ENCODE measurements at places on chromosomes 12 and 14.

GRCh38 chr12:8948701-8949341, 624 bp downstream of the M6PR start:
- no peak for DNase-seq

DNA sequence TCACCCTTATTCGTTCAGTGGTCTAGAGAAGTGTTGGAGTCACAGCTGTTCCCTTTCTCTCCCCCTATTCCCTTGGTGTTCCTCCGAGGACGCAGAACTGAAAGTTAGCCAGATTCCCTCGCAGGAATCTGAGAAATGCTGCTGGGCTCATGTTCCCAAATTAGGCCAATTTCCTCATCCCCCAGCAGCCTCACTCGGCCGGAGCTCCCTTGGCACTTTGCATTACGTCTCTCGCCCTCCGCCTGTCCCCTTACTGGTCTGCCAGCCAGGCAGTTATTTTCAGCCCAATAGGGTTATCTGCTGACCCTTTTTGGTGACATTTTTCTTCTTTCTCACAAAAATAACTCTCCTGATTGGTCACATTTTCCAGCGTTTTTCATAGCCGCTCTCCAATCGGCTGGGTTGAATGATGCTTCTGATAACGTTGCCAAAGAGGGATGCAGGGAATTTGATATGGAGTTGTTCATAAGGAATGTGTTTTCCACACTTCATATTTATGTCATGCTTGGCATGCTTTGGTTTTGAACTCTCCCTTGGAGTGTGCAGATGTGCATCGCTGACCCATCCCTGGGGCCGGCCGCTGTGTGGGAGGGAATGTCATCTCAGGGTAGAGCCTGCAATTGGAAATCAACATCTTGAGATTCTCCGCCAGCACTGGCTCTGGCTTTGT, 9.9 kb downstream of the IFT43 start:
- DNase-seq, result no peak

DNA sequence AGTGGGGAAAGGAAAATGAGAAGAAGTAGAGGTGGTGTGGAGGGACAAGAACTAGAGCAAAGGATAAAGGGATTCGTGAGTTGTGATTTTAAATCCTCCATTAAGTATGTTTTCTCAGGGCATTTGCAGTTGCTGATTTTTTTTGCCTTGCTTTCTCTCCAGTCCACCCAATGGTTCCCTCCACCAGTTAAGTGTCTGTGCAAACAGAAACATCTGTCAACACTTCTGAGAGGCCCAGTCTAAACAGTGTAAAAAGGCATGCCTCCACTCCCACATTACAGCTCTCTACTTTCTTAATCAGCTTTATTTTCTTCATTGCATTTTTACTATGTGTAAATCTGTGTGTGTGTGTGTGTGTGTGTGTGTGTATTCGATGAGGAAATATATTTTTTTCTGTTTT, 141.2 kb downstream of the PPFIA2 start:
- DNase-seq, result no peak

- DNase-seq, result no peak
Observed at GRCh38 chr12:22248121-22248520, 86.4 kb downstream of the ST8SIA1 start.

DNA sequence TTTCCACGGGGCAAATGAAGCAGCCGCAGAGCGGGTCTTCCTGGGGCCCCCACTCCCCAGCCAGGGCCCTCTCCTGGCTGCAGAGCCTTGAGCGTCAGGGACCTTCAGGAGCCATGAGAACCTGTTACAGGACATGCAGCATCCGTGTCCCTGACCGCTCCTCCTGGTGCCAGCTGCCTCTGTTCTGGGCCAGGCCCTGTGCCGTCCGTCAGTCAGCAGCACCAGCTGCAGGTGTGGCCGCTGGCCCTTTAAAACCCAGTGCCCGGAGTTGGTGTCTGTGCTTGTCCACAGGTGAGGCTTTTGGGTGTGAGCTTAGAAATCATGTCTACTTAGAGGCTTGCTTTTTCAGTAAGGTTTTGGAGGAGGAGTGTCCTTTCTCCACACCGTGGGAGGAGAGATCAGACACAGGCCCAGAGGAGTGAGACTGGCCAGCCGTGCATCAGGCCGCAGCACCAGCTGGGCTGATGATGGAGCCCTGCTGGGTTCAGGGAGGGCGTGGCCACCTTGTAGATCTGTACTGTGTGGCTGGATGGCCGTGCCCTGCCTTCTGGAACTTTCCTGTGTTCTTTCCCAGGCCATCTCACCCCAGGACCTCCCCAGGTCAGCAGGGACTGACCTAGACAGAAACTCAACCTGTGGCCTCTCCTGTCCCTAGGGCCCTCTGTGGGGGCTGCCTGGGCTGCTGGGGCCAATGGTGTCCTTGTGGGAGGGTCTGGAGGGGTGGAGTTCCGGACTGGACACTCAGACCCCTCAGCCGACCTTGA, 27.1 kb downstream of the AACS start:
- DNase-seq, result no peak

GRCh38 chr12:105419606-105420005, 89.1 kb downstream of the C12orf75 start:
- no peak for DNase-seq

DNA sequence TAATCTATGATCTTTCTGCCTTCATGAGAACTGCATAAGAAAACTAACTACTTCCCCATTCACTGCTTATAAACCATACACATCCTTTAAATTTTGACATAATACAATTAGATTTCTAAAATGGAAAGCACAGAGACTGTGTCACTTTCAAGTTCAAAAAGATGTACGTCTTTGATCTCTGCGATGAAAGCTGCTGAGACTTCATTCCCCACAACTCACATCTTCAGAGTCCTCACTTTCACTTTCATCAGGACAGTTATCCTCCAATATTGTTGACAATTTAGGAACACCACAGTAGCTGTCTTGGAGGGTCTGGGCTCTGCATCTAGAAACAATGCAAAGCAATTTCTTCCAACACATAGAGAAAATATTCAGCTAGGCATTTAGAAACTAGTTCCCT, 47.9 kb upstream of the KCNC2 start:
- no peak for DNase-seq

- no peak for DNase-seq
Observed at GRCh38 chr14:64952598-64953309, 10.2 kb upstream of the GPX2 start.

DNA sequence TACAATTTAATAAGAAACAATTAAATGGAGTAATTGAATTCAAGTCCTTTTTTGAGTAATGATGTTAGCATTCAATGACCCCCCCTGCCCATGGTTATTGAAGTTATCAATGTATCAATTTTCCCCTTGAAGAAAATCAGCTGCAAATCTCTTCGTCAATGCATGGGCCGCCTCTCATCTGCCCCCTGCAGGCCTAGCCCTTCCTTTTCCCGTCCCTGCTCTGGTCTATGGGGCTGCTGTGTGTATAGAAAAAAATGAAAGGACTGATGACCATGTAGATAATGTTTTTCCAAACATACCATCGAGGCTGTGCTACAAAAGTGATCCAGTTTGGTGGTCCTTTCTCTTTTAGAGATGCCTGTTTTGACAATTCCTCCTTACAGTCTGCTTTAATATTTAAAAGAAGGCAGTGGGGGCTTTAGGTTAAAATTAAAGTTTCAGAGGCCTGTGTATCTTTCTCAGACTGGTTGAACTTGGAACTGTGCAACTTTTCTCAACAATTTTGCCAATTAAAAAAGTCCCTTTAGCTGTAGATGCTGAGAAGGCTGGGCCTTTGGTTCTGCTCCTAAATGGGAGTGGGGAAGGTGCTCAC, 98.4 kb downstream of the APAF1 start:
- DNase-seq, result no peak

DNA sequence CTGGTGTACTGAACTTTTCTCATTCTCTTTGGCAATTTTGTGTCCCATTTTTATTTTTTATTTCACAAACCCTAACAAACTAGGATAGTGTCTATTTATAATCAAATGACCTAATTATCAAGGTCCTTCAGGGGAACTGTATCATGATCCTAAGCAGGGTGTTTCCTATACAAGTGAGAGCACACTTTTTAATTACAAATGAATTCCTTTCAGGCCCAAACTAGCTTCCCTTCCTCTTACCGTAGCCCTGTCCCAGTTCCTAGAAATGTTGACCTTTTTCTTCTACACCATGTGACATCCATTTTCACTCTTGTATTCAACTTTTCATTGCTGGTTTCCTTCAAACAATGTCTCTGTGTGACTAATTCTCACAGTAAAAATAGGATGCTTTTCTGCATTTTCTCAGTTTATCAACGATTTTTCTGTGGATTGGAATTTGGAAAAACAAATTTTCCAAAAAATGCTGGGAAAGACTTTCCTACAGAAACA, 411.4 kb downstream of the CCDC91 start:
- DNase-seq, result no peak

- DNase-seq, result no peak
Observed at GRCh38 chr12:81863406-81863805, 104.3 kb upstream of the PPFIA2 start.

DNA sequence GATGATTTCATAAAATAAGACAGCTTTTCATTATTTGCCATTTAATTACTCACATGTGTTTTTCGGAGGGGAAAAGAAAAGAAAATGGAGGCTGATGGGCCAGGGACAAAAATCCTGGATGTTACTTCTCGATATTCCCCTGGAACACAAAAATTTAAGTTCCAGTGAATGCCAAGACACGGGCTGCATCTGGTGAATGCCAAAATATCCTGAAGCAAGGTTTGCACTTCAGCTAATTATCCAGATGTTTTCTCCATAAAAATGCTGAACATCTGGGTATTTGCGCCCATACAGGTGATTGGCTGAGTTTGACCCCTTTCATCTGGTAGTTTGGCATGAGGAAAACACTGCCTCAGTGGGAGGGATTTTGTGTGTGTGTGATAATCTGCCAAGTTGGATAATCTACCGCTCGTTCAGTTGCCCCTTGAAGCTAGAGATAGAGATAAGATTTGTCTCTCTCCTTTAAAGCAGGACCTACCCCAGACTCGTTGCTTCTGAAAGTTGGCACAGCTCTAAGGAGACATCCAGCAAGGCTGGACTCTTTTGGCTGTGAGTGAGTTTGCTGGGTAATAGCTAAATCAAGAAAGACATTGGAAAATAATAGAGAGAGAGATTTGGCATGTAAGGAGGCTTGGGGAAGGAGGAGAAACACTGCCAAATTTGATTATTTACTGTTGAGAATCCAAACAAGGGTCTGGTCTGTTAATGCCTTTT, 390.0 kb downstream of the EGLN3 start:
- no peak for DNase-seq

DNA sequence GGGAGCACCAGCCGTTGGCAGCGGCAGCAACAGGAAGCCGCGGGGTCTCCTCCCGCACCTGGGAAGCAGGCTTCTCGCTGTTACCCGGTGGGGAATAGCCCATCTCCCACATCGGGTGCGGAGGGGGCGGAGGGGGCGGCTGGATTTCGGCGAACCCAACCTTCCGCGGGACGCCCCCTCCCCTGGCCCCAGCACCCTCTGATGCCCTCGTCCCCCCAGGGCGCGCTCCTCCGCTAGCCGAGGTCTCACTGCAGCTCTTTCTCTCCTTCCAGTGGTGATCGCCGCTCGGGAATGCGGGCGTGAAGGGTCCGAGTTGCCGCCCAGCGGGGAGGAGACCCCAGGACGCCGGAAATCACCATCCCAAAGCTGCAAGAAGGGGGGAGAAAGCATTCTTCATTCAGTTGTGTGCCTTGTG, 303 bp downstream of the SAMD4A start:
- no peak for DNase-seq

- no peak for DNase-seq
Observed at GRCh38 chr14:45649051-45649450, 396.0 kb upstream of the MIS18BP1 start.

DNA sequence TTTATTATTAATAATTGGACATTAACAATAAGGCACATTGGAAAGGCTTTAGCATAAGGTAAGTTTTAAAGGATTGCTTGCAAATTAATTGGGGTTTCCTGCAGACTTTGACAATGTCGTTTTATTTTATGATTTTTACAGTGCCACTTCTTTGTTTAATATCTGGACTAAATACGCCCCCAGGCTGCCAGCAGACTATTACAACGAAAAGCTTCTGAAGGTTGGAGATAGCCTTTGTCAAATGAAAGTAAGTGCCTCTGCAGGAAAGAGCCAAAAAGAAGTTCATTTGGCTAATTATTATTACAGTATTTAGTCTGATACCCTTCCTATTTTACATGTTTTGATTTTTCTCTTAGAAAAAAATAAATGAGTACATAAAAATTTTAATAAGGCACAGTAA, 11.3 kb downstream of the CFAP54 start:
- DNase-seq, result no peak

GRCh38 chr14:76917158-76917596, 91.0 kb downstream of the LRRC74A start:
- peak; percentile 51 for DNase-seq

- no peak for DNase-seq
Observed at GRCh38 chr14:32438517-32438916, 109.4 kb downstream of the AKAP6 start.

GRCh38 chr12:94206886-94207285, 58.5 kb downstream of the PLXNC1 start:
- DNase-seq, result no peak
